ENCODE measurements at places on chromosomes 1 and 21.

DNA sequence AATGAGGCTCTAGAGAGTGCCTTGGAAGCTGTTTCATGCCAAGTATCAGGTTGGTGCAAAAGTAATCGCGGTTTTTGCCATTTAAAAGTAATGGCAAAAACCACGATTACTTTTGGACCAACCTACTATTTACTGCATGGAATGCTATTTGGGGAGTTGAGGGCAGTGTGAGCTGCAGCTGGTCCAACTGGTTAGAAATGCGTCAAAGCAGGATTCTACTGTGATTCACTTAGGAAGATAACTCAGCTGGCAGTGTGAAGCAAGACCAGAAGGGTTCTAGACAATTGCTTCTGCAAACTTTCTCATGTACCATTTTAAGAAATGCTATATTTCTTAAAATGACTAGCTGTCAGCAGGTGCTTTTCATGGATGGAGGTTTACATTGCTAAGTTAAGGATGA, 21.2 kb upstream of the PLA2G2C start:
- DNase-seq: no peak

- DNase-seq: no peak
These were observed 104.8 kb downstream of the NPHP4 start for GRCh38 chr1:5887349-5887970.

- no peak for DNase-seq
These were observed 1.1 kb downstream of the IGSF3 start for GRCh38 chr1:116666187-116667077.

GRCh38 chr1:111990878-111991718, 1.6 kb upstream of the KCND3 start:
- no peak for DNase-seq

GRCh38 chr1:101506541-101507164, 269.8 kb downstream of the S1PR1 start:
- no peak for DNase-seq

DNA sequence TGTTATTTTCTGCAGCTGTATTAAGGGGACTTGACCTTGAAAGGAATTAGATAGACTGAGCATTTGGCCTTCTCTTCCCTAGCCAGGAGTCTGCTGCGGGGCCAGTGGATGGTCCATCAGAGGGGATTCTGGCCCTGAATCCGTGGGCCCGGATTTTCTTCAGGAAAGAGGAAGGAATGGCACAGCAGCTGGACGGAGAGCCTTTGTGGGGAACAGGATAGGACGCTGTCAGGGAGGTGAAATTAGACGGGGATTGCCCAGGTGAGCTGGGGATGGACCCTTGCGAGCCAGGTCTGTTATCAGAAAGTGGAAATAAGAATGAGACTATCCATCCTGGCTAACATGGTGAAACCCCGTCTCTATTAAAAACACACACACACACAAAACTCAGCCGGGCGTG, 1.7 kb upstream of the C2CD2 start:
- DNase-seq: no peak

GRCh38 chr1:38093569-38094520, 47.3 kb upstream of the POU3F1 start:
- DNase-seq: no peak

GRCh38 chr1:107789817-107790524, 175.0 kb downstream of the VAV3 start:
- DNase-seq: no peak

DNA sequence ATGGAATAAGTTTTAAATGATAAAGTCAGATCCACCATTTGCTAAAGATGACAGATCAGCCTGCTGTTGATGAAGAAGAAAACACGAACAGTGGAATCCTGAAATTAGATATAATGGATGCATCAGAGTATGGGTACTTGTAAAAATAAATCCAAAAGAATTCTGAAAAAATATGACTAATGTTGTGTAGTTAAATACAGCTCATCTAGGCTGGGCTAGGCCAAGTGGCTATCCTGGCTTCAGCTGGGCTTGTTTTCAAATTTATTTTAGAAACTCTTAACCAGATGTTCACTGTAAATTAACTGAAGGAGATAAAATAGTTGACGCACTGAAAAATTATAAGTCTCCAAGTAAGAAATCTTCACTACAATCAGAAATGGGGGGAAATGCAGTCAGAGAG, 7.4 kb upstream of the RGS2 start:
- no peak for DNase-seq

DNA sequence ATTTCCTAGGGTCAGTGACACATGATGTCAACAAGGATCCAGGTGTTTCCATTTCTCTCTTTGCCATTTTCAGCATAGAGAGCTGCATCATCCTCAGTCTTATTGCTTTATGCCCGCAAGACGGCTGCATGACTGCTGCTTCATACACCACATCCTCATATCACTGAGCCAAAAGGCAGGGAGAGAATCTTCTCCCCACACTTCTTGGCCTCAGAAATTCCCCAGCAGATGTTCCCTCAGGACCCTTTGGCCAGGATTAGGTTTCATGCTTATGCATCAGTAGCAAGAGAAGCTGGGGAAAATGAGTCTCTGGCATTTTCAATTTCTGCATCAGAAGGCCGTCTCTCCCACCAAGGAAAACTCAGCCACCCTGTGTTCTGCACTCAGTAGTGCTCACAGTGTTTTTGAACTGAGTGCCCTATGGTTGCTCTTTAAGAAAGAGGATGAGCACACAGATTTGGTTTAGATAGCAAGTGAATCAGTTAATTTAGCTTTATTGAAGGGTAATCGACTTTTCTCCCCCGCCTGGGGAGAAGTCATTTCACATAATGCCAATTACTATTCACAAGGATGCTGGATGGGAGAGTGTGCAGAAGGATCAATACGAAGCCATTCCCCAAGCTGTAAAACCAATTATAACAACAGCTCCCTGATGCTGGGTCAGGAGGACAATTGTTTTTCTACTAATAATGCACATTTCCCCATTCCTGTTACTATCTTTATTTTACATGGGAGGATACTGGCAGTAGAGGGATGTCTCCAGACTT, 360.2 kb downstream of the HHIPL2 start:
- DNase-seq: no peak
